ENCODE measurements at places on chromosomes 1 and 21.
A peak's percentile ranks its signal among the peaks of the same experiment; 100 is the strongest.

DNA sequence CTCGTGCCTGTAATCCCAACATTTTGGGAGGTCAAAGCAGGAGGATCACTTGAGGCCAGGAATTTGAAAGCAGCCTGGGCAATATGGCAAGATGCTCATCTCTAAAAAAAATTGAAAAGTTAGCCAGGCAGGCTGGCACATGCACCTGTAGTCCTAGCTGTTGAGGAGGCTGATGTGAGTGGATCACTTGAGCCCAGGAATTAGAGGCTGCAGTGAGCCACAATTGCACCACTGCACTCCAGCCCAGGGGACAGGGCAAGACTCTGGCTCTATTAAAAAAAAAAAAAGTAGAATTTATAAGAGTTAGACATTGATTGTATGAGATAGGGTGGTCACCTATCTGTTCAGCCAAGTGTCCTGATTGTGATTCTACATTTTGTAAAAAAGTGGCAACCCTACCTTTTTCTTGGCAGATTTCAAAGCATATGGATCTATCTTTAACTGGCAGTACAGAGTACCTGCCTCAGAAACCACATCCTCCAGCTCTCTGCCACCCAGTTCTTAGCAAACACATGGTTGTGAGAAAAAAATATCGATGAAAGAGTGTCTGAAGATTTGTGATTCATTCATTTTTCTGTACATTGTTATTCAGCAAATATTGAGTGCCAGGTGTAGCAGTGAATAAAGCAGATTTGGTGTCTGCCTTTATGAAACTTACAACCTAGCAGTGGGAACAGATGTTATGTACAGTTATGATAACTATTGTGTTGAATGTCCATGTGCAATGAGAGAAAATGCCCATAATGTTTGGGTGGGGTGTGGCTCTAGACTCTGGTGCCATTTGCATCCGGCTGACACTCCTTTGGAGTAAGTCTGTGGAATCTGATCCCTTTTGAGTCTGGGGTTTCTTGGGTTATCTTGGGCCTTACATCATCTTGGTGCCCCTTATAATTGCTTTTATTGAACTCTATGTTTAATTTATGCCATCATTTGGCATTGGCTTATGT is 82.5 kb downstream of the ST3GAL3 start:
- DNase-seq: no peak

DNA sequence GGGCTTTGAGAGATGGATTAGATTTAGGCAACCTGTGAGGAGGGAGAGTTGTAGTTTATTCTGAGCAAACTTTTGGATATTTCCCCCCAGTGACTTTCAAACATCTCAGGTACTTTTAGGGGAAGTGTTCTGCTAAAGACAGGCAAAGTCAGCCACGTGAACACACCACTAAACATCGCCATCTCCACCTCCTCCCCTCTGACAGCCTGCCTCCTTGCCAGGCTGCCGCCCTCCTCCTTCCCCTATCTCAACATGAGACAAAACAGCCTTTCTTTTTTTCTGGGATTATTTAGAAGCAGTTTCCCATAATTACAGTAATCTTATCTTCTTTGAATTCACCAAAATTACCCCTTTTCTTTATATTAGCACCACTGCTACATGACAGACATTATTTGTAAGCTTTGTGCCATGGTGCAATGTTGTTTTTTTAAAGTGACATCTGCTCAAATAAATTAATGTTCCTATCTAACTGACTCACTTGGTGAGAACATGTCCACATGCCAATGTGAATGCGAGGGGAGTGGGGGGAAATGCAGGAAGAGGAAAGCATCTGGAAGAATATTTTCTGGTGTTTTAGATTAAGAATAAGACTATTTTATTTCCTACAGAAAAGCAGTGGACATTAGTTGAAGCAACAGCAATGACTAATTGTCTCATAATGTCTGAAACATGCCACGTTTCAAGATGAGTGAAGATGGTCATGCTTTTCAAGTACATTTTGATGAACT is 147.8 kb upstream of the ATP1B1 start:
- no peak for DNase-seq

DNA sequence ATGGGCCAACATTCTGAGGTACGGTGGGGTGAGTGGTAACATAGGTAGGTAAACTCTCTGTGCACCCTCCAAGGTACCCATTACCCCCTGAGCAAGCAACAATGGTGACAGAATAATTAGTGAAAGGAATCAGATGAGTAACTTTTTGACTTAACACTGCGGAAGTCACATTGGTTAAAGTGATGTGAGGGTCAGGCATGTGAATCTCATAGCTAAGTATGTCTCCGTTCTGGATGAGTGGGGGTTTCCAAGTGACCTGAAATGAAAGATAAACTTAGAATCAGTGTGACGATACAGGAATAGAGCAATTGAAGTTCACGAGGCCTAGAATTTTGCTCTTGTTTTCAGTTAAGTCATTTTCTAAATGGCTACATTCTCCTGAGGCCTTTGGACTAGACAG is 311.7 kb downstream of the KCTD3 start:
- DNase-seq: no peak

GRCh38 chr1:55322842-55323241 is 107.7 kb upstream of the USP24 start:
- no peak for DNase-seq

DNA sequence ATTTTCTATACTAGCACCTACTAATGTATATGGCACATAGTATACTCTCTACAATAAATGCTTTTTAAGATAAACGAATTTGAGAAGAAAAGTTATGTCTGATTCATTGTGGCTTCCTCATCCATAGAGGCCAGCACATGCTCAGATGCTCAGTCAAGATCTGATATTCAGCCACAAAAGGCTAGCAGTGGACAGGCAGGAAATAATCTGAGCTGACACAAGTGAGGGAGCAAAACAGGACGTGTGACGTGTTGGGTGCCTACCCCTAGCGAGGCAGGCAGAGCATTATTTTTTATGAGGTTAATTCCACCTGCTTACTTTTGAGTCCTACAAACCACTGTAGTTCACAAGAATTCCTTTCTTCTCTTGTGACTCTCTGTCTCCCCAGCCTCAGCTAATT is 550.9 kb downstream of the SMYD3 start:
- DNase-seq: no peak

DNA sequence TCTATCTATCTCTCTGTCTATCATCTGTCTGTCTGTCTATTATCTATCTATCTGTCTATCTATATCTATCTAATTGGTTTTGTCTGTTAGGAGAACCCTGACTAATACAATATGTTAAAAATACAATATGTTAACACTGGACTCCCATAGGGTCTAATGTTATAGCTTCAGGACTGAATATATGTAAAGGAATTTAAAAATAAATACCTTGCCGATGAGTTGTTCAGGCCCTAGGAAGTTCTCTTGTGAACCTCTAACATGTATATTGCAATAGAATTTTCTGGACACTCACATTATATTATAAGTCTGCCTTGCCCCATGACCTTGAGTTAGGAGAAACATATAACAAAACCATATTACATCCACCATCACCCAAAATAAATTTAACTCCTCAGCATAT is 900.6 kb downstream of the NCAM2 start:
- DNase-seq: no peak

DNA sequence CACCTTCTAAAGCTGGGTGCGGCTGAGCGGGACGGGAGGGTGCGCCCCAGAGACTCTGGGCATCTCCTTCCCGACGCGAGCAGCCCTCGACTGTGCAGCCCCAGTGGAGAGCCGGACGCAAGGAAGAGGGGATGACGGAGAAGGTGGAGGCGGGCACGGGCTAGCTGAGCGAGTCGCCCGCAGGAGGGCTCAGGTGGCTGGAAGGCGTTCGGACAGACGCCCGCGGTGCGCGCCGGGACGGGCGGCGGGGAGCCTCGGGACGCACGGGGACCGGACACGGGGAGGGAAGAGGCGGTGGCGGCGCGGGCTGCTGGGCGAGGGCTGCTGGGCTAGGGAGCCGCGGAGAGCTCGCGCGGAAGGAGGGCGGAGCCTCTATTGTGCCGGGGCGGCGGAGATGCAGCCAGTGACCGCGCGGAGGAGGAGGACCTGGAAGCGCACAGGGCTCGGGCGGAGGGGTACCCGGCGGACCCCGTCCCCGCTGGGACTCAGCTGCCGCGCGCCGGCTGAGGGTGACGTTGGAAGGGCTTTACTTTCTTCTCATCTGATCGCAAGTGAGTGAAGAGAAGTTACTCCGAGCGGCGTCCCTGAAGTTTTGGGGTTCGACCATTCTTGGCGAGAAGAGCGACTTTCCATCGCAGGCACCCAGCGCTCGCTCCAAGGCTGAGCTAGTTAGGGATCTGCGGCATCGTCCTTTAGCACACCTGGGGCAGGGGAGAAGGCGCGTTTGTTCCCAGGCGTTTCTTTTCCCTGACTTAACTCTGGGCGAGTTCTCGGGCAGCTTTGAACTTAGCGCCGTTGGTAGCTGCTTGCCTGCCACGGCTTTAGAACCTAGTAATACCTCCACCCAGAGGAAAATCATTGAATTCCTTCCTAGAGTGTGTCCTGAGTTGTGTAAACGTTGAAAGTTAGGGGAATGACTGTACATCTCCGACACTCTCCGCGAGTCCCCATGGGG is at the start of gene OLFML2B:
TSS of gene OLFML2B (minus strand) at position 323 of the 955 bp plus-strand sequence. CDS start 439 bp downstream, outside the sequence.
- DNase-seq: peak; percentile 86

GRCh38 chr1:167797015-167797414 is 75.2 kb downstream of the MPZL1 start:
- peak; percentile 75 for DNase-seq

GRCh38 chr1:116573431-116574095 is 2.7 kb upstream of the CD58 start:
- no peak for DNase-seq

DNA sequence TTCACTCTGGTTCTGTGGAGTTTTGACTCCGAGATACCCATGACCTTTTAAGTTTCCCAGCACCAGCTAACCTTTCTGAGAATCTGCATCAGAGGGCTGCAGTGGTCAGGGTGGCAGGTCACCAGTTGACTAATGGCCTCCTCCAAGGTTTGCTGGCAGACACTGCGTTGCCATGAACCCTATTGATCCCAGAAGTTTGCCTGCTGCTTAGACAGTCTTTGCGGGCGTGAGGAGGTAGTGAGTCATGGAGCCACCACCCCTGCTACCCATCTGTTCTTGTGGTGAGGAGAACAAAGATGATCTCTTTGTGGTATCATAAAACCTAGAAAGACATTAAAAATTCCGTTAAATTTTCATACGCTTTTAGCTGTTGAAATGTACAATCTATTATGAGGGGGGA is 180.4 kb downstream of the FGGY start:
- no peak for DNase-seq

DNA sequence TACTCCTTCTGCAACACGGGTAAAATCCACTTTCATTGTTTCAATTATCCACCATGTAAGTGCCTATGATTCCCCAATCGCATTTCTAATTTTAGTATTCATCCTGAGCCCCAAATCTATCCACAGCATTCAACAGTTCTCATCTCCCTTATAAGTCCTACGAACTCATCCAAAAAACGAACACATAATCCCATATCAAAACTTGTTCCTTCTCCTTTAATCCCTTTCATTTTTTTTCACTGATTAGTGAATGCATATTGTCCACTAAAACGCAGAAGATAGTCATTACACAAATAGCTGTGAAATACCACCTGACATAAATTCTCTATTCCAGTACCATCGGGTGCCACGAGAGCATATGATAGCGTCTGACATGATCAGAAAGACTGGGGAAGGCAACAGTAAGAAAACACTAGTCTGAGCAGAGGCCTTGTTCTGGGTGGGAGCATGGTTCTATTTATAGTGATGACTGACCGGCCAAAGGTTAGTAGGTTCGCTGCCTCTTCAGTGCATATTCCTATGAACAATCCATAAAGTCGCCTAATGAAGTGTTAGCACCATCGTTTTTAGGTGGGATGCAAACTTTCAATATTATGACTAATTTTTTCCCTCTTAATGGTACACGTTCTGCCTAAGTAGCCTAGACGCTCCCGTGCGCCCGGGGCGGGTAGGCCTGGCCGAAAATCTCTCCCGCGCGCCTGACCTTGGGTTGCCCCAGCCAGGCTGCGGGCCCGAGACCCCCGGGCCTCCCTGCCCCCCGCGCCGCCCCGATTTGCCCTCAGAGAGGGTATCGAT is 648 bp downstream of the ATP5PF start:
- DNase-seq: peak; percentile 57

DNA sequence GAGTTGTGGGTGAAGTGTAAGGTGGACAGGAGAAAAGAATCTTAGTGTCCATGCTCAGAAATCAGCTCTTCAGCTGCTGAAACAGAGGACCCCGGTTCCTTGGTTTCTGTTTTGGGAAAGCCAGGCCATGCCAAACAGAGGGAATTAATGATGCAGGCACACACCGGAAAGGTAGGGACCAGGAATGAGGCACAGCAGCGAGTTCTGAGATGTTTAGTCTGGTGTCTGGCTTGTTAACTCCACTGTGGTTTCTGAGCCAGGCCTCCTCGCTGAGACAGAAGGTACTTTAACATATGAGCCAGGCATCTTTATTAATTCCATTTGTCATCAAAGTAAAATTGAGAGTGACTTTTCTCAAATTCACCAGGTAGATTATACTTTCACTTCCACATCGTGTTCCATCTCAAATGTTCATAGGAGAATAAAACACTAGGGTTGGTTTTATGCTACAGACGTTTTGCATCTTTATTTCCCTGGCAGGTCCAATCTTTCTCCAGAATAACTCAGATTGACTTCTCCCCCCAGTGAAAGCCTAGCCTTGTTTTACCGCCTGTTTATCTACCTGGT is 23.5 kb downstream of the LRRC8D start:
- no peak for DNase-seq

DNA sequence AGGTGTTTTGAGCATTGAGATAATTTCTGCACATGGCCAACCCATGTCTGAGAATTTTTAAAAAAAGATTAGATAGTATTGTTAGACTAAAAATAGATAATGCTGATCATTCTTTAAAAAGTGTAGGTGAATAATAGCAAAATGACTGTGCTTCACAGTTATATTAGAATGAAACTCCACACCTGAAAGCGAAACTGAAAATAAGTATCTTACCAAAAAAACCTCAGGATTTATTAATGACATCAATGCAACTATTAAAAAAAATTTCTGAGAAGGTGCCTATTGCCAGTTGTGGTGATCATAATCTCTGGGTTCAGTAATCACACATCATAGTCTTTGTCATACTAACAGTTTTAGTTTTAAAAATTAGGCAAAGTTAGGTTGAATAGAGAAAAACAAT is 36.5 kb downstream of the PLA2G4A start:
- DNase-seq: no peak

DNA sequence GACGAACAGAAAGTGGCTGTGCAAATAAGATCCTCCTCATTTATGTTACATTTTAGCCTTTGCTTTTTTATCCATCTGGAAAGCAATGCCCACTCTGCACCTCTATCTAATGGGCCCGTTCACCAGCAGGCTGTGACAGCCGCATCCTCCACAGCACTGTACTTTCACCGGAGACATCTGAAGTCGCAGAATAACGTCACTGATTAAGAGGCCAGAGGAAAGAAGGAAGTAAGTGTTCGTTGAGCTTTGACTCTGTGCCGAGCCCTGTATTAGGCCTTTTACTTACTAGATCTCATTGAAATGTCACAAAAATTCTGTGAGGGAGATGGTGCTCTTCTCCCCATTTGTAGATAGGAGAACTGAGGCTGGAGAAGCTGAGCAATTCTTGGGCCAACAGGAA is 62.3 kb downstream of the KAZN start:
- DNase-seq: no peak

- DNase-seq: no peak
These were observed 56.4 kb upstream of the RUNX3 start for GRCh38 chr1:24986372-24986965.

- DNase-seq: no peak
These were observed 384.3 kb downstream of the SEC16B start for GRCh38 chr1:177585302-177586220.

GRCh38 chr1:934991-935750 is 11.4 kb downstream of the SAMD11 start:
- no peak for DNase-seq

GRCh38 chr1:84769636-84770035 is 79.4 kb upstream of the SSX2IP start:
- no peak for DNase-seq

- DNase-seq: no peak
These were observed 18.3 kb upstream of the SHISA4 start for GRCh38 chr1:201870397-201870796.

Data from left ventricle myocardium superior (tissue), 1 donor.